ENCODE measurements at places on chromosomes 16 and 17.

DNA sequence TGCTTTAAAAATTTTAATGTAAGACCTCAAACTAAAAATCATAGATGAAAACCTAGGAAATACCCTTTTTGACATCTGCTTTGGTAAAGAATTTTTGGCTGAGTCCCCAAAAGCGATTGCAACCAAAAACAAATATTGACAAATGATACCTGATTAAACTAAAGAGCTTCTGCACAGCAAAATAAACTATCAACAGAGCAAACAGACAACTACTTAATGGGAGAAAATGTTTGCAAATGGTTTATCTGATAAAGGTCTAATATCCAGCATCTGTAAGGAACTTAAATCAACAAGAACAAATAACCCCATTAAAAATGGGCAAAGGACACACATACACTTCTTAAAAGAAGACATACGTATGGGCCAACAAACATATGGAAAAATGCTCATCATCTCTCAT lies 242.5 kb downstream of the BCAS3 start:
- DNase-seq = no peak

DNA sequence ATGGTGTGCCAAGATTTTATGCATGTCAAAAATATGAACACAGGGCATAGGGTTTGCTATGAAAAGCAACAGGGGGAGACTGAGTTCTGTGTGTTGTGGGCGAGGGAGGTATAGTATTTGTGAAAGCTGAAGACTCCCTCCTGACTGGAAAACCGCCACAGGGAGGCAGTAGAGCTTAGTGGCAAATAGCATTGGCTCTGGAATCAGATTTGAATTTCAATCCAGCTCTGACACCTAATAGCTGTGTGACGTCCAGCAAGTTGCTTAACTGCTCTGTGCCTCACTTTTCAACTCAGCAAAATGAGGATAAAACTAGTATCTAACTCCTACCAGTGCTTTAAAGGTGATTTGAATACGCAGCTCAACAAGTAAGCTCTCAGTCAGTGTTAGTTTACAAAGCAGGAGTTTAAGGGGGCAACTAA lies 22.0 kb downstream of the KPNA2 start:
- DNase-seq = no peak

DNA sequence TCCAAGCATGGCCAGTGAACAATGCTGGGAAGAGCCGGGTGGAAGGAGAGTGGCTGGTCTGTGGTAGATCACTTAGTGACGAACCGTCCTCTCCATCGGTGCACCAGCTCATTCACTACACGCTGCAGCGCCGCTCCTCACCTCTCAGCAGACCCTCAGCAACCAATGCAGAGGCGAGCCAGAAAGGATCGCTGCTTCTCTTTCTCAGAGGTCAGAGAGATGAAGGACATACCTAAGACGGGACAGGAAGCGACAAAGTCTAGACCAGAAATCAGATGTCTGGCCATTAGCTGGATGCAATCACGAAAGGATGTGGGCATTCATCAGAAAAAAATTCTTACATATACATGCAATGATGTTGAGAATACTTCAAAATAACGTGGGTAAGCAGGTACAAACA lies 26.9 kb downstream of the NSMCE1 start:
- DNase-seq = peak; percentile 97

DNA sequence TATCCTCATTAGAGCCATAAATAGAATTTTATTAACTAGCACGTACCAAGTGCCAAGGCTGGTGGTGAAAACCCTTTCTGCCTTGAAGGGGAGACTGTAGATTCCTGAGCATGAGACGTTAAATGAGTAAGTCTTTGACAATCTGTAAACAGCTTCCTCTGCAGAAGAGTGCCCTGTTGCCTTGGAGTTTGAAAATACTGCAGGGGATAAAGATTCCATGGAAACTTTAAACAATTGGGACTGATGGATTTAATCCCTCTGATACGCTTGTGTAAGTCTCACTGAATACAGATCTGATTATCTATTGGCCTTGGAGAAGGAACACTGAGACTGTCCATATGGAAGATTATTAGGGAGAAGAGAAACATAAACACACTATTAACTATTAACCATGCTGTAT lies 1053.4 kb upstream of the RBFOX1 start:
- DNase-seq = no peak

DNA sequence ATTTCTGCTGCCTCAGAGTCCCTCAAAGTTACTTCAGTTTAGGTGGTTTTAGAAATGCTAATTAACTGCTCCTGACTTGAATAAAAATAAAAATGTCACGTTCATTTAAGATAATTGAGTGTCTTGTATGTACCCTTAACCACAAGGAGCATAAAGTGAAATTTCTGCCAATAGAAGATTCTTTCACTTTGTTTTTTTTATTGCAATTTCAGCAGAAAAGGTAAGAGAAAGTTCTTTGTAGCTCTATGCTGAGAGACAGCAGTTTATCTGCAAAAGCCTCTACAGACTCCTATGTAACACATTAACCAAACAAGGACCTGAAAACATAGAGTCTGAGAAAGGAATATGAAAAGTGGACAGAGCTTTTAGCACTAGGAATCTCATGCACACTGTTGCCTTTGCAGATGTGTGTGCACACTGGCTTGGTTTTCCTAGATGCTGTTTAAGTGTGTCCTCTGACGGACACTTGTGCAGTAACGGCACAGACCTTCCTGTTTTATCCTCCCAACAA lies 11.6 kb downstream of the ARHGAP44 start:
- no peak for DNase-seq

DNA sequence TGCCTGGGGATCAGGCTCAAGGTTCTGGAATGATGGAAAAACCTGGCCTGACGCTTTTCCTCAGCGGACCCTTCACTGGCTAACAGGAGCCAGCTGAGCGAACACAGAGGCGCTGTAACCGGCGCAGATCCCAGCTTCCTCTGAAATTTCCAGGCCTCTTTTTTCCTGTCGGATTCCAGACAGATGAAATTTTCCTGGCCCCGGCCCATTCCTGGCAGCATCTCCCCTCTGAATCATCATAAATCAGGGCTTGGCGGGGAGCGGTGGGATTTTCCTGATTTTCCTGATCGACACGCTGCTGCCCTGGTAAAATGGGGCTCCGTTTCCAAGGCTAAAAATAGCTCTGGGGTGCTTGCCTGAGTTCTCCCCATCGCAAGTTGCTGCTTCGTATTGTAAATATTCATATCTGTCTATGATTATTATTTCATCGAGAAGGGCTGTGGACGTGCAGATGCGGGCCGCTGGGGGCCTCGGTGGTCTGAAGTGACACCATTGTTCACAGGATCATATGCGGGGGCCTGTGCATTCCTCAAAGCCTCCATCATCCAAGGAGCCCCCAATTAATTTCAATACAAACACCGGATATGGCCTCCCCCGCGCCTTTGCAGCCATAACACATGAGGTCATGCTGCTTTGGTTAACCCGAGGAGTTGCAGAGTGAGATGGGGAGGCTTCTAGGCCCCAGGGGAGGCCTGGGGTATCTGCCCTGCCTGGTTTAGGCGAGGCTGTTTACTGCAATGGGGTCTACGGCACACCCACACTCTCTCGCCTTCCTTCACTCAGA lies 45.8 kb upstream of the ETV4 start:
- DNase-seq = peak; percentile 90

DNA sequence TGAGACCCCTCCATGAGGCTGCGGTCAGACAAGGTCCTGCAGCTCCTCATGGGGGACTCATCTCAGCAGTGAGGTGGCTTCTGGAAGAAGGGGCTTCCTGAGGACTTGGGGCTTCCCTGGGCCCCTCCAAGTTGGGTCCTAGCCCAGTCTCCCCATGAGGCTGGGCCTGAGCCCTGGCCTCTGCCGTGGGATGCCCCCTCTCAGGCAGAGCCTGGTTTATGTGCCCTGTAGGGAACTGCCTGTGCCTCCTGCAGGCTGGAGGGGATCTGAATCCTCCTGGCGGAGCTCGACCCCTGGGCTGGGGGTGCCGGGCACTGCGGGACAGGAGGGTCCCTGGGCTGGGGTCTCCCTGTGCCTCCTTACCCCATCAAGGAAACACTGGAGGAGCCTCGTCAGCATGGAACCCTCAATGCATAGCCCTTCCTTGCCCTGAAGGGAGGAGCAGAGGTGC lies 45.8 kb downstream of the TNFRSF13B start:
- DNase-seq = no peak

DNA sequence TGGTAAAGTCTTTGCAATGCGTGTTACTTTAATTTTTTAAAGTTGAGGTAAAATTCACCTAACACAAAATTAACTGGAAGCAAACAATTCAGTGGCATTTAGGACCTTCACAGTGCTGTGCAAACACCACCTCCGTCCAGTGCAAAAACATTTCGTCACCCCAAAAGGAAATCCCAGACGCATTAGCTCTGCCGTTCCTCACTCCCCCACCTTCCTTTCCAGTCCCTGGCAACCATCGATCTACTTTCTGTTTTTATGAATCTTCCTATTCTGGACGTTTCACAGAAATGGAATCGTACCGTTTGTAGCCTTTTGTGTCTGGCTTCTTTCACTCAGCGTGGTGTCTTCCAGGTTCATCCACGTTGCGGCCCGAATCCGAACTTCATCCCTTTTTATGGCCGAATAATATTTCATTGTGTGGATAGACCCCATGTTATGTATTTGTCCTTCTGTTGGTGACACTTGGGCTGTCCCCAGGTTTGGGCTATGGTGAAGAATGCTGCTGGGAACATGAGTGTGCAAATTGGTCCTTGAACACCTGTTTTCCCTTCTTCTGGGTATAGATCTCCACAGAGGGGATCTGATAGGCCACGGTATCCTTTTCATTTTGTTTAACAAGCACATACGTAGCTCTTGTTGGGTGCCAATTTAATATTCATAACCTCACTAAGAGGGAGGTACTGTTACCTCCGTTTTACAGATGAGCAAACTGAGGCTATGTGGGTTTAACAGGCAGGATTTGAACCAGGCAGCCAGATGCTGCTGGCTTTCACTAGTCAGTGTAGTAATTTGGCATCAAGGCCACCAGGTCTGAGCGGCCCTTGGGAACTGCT lies 232.0 kb upstream of the GSE1 start:
- no peak for DNase-seq

- peak; percentile 67 for DNase-seq
Observed at GRCh38 chr17:8060274-8060673, 21.4 kb downstream of the ALOX15B start.

DNA sequence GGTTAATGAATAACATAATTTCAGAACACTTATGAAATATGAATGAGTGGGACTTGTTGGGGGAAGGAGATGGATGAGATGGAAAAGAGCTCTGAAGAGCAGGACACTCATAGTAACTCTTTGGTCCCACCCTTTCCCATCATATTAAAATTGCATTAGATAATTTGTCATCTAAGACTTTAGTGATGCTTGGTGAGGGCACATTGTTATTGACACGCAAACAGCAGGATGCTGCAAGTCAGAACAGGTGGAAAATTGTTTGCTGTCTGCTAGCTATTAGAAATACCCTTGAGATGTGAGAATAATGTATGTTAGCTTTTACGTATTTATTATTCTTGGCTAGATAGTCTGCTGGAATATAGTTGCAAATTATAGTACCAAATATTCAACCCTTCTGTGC lies 75.7 kb downstream of the TANC2 start:
- no peak for DNase-seq

- DNase-seq = no peak
Observed at GRCh38 chr17:48562934-48563333, 15.2 kb downstream of the HOXB4 start.

DNA sequence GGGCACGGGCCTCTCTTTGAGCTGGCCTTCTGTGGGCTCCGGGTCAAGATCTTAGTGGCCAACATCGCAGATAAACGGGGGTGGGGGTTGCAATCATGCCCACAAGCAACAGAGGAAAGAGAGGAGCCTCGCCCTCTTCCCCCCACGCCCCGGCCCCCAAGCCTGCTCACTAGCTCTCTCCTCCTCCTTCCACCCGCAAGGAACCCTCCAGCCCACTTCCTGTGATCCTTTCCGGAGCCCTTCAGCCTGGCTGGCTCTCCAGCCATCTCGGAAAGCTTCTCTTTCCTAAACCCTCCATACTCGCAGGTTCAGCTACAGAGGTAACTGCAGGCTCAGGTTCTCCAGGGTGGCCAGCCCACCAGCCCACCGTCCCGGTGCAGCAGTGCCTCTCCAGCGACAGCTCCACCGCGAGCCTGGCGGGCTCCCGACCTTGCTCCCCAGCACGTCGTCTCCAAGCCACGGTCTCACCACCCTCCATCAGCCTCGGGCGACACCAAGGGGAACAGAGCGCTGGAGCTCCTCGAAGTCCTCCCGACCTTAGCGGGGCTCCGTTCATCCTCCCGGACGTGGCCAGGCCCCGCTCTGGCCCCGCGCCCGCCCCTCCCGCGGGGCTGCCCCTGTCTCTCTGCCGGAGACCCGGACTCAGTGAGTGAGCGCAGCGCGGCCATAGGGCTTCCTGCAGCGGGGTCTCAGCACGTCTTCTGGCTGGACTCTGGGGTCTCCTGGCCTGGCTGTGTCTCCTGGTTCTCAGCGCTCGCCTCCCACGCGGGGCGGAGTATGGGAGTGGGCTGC lies 12.9 kb upstream of the ODF4 start:
- peak; percentile 52 for DNase-seq

DNA sequence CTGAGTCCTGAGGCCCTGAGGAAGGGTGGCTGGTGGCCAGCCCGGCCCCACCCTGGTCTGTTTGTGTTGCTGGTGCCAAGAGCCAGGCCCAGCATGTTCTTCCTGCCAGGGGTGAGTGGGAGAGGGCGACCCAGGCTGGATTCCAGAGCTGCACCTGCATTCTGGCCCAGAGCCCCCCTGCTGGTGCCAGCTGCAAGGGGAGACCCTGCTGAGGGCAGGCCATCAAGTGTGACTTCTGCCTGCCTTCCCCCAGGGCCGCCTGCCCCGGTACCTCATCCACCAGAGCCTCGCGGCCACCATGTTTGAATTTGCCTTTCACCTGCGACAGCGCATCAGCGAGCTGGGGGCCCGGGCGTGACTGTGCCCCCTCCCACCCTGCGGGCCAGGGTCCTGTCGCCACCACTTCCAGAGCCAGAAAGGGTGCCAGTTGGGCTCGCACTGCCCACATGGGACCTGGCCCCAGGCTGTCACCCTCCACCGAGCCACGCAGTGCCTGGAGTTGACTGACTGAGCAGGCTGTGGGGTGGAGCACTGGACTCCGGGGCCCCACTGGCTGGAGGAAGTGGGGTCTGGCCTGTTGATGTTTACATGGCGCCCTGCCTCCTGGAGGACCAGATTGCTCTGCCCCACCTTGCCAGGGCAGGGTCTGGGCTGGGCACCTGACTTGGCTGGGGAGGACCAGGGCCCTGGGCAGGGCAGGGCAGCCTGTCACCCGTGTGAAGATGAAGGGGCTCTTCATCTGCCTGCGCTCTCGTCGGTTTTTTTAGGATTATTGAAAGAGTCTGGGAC lies 2.4 kb upstream of the TCAP start:
- no peak for DNase-seq

DNA sequence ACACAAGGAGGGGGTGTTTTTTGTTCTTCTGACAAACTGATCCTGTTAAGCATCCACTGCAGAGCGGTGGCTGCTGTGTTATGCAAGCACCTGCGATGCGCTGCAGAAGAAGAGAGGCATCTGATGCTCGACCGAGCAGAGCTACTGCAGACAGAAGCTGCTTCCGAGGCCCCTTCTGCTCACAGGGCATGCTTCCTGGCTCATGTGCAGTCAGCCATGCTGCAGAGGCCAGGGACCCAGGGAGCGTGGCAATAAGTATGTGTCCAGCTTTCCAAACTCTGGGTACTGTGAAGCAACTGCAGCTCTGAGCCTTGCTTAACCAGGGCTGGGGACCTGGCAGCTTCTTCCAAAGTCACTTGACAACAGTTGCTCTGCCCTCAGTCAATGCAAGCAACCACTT lies 448.6 kb upstream of the RBFOX1 start:
- DNase-seq = no peak

Data from kidney capillary endothelial cell (primary cell).